ENCODE measurements at places on chromosomes 2 and 18.

GRCh38 chr2:218319813-218320365 is 27.6 kb upstream of the TMBIM1 start:
- no peak for DNase-seq

- DNase-seq = no peak
Measured at GRCh38 chr2:43070676-43071502, 155.5 kb downstream of the ZFP36L2 start.

- DNase-seq = no peak
Measured at GRCh38 chr2:172673056-172673683, 62.5 kb upstream of the RAPGEF4 start.

- no peak for DNase-seq
Measured at GRCh38 chr2:36468463-36469105, 113.0 kb downstream of the CRIM1 start.

DNA sequence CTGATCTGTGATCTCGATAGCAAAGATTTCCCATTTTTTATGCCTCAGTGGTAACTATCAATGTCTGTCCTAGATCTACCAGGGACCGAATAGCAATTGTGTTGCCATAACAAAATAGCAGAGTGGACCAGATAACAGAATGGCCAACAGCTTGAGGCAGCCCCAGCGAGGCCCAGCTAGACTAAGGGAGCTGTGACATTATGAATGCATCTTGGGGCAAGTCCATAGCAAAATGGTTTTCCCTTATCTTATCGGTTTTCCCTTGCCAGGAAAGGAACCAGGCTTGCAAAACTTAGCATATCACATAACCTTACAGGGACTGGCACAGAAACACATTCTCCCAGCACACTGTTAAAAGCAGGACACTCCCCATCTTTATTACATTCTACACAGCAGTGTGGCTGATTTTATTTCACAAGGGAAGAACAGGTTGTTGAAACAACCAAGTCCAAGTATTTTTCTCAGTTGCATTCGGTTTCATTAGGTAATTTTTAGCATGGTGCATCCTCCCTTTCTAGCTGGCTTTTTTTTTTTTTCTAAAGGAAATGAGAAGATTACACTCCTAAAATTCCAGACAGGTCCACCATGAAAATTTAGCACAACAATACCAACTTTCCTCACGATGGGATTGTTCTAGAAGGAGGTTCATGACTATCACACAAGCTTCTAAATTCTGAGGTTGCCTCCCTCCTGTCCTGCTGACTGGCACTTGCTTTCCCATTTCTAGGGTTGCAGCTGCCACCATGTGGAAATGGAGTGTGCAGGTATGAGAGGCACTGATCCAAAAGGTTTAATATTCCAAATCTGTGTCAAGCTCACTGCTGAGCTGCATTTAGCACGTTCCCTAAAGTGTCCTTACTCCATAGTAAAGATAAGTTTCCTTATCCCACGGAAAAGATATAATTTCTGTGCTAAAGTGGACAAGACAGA is 97.0 kb upstream of the SLC35G4 start:
- no peak for DNase-seq

GRCh38 chr2:84904717-84905174 is 710 bp upstream of the TMSB10 start:
- DNase-seq = no peak

- no peak for DNase-seq
Measured at GRCh38 chr2:151020411-151020810, 241.3 kb downstream of the RBM43 start.

DNA sequence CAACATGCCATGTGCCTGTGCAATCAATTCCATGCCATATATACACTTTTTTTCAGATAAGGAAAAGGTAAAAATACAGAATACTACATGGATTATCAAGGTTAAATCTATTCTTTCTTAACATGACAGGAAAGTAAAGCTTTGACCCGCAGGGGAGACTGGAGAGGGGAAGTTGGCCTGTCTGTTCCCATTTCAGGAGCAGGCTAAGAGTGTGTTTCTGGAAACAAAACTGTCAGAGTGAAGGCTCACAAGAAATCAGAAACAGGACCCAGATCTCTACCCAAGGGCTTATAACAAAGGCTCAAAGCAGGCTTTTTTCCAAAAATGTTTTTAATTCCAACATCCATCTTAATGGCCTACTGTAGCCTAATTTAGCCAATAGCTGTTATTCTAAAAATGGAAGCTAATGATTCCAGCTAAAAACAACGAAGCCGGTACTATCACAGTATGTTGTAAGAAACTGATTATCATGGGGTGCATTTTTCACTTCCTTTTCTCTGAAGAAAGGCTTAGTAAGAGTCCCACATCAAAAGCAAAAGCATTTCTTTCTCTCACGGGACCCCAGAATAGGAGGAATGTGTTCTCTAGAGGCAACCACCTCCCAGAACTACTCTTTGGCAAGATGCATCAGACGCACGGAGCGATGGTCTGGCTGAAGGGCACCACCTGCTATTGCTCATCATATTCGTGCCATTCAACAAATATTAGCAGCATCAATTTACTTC is 41.4 kb downstream of the FECH start:
- DNase-seq = no peak

GRCh38 chr2:239223310-239224198 is 177.3 kb downstream of the HDAC4 start:
- no peak for DNase-seq

DNA sequence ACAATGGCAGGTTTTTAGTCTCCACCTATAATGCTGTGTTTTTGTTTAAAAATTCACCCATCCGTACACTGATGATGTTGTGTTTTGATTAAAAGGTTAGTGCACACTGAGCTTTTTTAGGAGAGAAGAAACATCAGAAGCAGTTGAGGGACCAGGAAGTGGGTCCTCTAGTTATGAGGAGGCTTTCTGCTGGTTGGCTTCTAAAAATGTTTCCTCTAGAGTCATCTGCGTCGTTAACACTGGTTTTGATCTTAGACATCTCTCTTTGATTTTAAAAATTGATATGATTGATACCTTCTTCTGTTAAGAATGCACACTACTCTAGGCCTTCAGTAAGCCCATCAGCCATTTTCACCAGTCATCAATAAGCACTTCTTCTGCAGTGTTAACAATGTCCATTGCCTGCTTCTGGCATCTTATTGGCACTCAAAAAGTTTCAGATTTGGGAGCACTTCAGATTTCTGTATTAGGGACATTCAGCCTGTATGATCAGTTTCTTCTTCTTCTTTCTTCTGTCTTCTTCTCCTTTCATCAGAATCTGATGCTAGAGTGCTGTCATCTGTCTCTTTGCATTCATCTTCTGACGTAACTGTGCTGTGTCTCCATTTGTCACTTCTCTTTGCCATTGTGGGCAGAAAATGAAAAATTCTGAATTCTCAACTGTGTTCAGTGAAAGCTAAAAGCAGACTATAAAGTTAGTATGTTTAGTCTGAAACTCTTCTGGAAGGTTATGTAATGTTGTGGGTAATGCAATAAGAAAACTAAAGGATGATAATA is 56.3 kb downstream of the PHLPP1 start:
- DNase-seq = no peak

- DNase-seq = no peak
Measured at GRCh38 chr2:212892193-212892592, 259.2 kb downstream of the IKZF2 start.

GRCh38 chr2:100423631-100424030 is 6.2 kb upstream of the CHST10 start:
- DNase-seq = no peak

DNA sequence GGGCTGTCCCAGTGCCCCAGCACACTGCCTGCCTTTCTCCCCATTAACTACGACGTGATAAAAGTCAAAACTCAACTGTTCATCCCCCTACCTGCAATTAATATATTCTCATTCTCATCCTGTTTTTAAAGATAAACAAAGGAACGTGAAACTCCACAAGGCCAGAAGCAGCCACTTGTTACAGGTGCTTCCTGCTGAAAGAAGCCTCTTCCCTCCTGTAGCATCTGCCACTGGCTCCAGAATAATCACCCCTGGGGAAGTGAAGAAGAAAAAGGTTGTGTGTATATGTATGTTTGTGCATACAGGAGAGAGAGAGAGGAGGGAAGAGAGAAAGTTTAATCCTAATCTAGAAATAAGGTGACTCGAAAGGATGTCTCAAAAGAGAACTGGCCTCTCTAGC is 27.1 kb downstream of the KIAA2012 start:
- no peak for DNase-seq

DNA sequence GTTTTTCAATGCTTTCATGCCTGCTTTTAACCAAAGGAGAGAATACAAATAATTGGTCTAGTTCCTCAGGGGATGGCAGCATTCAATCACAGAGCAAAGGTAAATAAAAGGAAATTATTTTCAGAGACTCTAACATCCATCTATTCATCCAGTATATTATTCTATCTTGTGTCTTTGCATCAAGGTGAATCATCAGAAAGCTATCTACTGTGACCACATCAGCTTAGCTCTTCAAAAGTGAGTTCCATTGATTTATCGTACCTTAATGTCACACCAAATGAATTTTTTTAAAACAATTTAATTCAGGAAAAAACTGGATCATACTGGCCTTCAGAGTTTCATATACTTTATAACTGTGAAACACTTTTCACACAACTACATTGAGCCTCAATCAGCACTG is 66.1 kb downstream of the CHN1 start:
- no peak for DNase-seq

GRCh38 chr18:11851806-11852337 is 659 bp downstream of the CHMP1B start:
- peak; percentile 14 for DNase-seq

DNA sequence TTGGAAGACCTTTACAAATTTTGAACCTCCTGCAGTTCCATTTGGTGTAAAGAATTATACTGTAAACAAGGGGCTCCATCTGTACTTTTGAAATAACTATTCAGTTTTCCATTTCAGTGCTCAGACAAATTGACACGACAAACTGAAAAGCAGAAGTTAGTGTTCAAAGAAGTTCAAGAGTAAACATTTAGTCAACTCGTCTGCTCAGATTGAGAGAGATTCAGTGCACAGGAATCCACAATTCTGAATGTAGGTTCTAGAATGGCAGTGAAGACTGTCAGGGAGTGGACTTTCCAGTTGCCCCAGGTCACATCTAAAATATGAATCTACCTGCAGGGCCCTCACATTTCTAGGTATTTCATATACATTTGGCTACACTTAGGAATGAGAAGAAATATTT is 322.3 kb upstream of the TCF4 start:
- no peak for DNase-seq

- DNase-seq = no peak
Measured at GRCh38 chr2:74817304-74817675, 16.6 kb upstream of the HK2 start.

GRCh38 chr2:110848519-110849030 is 116.2 kb downstream of the ACOXL start:
- DNase-seq = no peak

GRCh38 chr18:6778459-6779247 is 49.1 kb downstream of the ARHGAP28 start:
- no peak for DNase-seq

DNA sequence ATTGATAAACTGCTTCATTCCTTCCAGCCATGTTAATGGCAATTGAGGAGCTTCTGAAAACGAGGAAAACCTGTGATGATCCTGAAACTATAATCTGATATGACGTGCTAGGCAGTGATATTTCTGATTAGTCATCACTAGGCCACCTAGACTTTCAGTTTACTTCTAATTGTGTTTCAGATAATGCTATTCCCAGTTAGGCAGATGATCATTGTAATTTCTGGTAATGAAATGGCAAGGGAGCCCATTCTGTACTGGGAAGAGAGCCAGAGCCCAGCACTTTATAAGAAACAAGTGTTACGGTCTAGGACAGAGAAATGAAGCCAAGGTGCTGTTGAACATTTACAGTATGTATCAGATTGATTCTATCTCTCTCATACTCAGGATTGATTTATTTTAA is 106.2 kb downstream of the CPO start:
- DNase-seq = no peak

GRCh38 chr2:218332288-218332687 is 24.4 kb upstream of the CATIP start:
- DNase-seq = no peak

DNA sequence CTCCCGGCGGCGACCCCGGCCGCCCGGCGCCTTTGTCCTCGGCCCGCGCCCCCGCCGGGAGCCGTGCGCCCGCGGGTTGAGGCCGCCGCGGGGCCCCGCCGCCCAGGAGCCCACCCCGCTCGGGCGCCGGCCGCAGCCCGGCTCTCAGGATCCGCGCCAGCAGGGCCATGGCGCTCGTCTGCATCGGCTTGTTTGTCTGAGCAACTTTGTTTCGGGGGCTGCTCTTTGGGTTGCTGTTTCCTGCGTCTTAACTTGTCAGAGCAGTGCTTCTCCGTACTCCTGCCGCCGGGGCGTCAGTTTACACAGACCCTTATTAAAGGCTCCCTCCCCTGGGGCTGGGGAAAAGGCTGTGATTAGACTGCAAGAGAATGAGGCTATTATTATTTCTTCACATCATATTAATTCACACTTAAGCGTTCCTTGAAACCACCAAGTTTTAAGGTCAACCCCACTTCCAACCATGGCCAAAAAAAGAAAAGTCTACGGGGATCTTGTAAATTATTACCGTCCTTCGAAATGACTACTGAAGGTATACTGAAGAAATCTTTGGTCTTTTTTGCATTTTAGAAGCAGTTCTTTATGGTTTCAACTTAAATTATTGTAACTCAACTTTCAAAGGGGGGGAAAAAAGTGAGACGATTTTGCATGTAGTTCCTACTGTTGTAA is at the start of gene CYP27C1:
TSS of gene CYP27C1 (minus strand) at position 198 of the 666 bp plus-strand sequence. CDS start at position 169, 29 bp downstream.
- no peak for DNase-seq

- DNase-seq = no peak
Measured at GRCh38 chr2:62971936-62972335, 78.7 kb upstream of the OTX1 start.

GRCh38 chr18:11759456-11759855 is 70.4 kb downstream of the GNAL start:
- no peak for DNase-seq

GRCh38 chr2:68121873-68122679 is 35.6 kb upstream of the PNO1 start:
- DNase-seq = peak; percentile 49

- no peak for DNase-seq
Measured at GRCh38 chr2:171141320-171141719, 19.4 kb downstream of the TLK1 start.

DNA sequence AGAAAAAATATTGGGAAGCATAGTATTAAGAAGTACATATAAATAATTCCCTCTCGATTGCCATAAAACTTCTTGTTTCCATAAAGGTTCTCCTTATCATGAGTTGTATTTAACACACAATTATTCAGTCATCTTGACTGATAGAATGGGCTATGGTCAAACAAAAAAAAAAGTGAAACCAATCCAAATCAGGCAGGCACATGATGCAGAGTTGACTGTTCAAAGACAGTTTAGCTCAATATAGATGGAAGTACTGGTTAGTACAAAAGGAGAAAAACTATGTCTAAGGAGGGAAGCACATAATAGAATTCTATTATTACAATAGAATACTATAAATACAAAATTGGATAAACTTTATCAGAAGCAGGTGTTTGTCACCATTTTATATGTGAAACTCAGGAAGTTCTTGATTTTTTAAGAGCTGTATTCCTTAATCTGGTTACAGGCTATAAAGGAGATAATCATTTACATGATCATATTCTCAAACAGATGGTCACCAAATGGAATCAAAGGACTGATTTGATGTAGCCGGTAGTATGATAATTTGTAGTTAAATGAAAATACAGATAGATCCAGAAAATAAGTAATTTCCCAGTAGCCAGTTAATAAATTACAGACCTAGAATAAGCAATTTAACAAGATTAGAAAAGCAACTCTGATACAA is 18.2 kb upstream of the CALCRL start:
- no peak for DNase-seq

All from stimulated activated CD8-positive, alpha-beta memory T cell treated with anti-CD3 and anti-CD28 coated beads, Interleukin-2, amount 100 ng/mL, for 1 hour (primary cell).